ENCODE measurements at places on chromosomes 16 and 17. TPM values are rescaled to one million over a fixed set of nuclear protein-coding genes. Genes with fewer than 3 reads are reported as not detected.
A peak's percentile ranks its signal among the peaks of the same experiment; 100 is the strongest.

The DNAH17 gene
- total RNA-seq = not detected

The ANKRD40 gene
- 54.4 TPM for total RNA-seq

The PDILT gene
- total RNA-seq = not detected

The KRT14 gene
- total RNA-seq = not detected

The ABCC6 gene
- 2.1 TPM for total RNA-seq

The NDUFAF8 gene
- total RNA-seq = 53.7 TPM

The SPATA20 gene
- total RNA-seq = 68.7 TPM

- DNase-seq = no peak
These were observed 603 bp upstream of the TMEM95 start for GRCh38 chr17:7354262-7354843.

- DNase-seq = peak; percentile 33
These were observed 5.6 kb upstream of the CXCL16 start for GRCh38 chr17:4744999-4745969.

- DNase-seq = peak; percentile 55
These were observed 468 bp downstream of the IL4R start for GRCh38 chr16:27314161-27314723.

DNA sequence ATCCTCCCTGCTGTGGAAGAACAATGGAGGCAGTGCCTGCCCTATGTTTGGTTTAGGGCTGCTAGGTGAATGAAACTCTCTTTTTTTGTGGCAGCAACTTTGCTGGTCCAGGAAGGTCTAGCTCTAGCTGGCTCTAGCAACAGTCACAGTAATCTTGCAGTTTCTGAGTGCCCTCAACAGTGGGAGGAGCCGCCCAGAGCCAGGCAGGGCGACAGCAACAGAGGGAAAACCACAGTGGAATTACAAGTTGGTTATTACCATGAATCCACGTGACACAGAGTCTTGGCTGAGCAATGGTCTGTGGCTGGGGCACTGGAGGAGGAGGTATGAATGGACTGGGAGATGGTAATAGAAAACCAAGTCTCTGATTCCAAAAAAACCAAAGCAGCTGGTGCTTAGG is 10.3 kb downstream of the HSPB9 start:
- DNase-seq = peak; percentile 62

DNA sequence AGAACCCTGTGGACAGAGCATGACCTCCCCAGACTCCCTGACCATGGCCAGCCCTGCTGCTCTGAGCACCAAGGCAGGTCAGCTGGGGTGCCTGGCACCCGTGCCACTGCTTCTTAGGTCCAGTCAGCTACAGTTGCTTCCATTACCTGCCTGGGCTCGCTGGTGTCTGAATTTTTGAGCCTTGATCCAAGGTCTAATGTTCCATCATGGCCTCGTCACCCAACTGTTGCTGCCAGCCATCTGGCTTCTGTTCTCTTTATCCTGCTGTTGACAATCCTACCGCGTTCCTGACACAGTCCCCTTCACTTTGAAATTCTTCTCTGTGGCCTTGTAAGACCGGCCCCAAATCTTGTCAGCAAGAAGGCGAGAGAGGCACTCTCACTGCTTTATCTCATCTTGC is 16.7 kb downstream of the GLYR1 start:
- peak; percentile 46 for DNase-seq

GRCh38 chr17:2058586-2059546 is 4.0 kb downstream of the HIC1 start:
- peak; percentile 90 for DNase-seq

- no peak for DNase-seq
These were observed 25.9 kb downstream of the MYH3 start for GRCh38 chr17:10631048-10631700.

DNA sequence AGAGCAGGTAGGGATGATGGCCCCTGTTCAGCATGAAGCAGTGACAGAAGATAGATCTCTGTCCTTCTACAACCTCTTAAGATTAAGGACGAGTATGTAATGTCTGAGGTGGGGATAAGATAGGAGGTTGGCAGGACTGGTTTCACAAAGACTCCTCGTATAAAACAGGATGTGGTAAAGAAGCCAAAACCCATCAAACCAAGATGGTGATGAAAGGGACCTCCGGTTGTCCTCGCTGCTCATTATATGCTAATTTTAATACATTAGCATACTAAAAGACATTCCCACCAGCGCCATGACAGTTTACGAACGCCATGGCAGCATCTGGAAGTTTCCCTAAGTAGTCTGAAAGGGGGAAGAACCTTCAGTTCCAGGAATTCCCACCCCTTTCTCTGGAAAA is 27.3 kb downstream of the MIS12 start:
- no peak for DNase-seq

- DNase-seq = no peak
These were observed 1.8 kb upstream of the SLC4A1 start for GRCh38 chr17:44269535-44270240.

DNA sequence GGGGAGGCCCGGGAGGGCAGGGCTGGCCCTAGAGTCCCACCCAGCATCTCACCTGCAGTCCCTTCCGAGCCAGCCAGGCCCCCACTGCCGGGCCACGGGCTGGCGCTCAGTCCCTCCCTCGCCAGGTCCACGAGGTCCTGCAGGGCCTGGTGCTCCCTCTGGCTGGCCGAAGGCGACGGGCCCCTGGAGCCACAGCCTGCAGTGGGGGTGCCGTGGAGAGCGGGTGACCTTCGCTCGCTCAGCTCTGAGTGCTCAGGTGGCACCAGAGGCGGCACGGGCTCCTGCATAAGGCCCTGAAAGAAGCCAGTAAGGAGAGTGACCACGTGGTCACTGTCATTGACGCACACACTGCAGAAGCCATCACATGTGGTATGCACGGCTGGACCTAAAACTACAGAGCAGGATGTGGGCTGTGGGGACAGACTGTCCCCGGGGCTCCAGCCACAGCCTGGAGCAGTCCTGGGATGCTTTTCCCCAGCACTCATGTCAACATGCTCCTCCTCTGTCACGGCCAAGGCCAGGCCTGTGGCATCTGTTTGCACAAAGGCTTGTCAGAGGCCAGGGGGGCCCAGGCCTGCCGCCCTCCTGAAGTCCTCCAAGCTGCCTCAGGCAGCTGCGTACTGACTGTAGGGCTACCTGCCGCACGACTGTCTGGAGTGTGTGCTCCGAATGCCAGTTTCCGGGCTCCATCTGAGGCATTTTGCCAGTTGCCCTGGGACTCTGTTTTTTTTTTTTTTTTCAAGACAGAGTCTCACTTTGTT is 15.1 kb downstream of the SLX4 start:
- DNase-seq = no peak

DNA sequence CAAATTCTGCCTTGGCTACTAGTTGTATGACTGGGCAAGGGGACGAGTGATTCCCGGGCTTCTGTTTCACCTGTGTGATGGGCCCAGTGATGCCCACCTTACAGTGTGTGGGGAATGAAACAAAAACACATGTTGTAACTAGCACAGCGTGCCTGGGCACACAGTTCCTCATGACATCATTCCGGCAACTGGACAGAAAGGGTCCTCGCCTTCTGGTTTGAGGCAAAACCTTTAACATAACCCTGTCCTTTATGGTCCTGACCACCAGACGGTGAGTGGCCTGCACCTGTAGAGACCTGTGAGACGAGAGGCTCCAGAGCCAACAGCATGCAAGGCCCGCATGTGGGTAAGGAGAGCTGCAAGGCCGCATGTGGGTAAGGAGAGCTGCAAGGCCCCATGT is 7.7 kb upstream of the SLC38A8 start:
- no peak for DNase-seq

- DNase-seq = peak; percentile 64
These were observed 58.3 kb downstream of the RAI1 start for GRCh38 chr17:17739388-17740066.

- no peak for DNase-seq
These were observed 16.7 kb downstream of the ASGR2 start for GRCh38 chr17:7097940-7098339.

GRCh38 chr17:29177541-29177870 is 2.7 kb downstream of the MYO18A start:
- no peak for DNase-seq

- peak; percentile 60 for DNase-seq
These were observed 28.2 kb downstream of the NEUROD2 start for GRCh38 chr17:39579318-39580081.

- no peak for DNase-seq
These were observed 7.6 kb upstream of the MAP2K6 start for GRCh38 chr17:69406941-69407340.

DNA sequence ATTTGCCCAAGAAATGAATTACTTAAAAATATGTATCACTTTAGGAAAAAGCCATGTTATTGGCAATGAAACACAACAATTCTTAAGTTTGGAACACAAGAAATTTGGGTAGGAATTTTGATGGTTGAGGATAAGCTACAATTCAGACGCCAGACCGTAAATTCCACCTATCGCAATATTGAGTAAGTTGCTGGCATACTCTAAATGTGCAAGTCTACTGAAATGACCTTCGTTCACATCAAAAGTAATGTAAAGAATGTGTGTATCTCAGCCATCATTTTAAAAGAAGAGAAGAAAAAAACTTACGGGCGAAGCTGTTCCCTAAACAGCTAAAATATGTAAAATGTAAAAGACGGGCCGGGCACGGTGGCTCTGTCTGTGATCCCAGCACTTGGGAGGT is 33.4 kb downstream of the UBE2G1 start:
- no peak for DNase-seq

DNA sequence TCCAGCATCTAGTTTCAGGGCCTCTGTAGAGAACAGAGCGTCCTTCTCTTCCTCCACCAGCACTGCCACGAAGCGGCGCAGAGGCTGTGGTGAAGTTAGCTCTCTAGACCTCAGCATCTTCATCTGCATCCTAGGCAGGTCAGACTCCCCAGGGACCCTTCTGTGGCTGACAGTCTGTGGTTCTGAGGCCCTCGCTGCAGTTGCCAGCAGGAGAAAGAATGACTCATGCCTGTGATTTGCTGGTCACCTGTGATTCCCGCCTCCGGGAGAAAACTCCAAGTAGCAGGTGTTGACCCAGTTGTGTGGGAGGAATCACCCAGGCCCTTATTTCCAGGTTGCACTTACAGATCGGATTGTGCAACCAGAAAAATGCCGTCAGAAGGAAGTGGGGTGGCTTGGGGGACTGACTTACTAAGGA is 117.3 kb upstream of the CACNG5 start:
- no peak for DNase-seq

DNA sequence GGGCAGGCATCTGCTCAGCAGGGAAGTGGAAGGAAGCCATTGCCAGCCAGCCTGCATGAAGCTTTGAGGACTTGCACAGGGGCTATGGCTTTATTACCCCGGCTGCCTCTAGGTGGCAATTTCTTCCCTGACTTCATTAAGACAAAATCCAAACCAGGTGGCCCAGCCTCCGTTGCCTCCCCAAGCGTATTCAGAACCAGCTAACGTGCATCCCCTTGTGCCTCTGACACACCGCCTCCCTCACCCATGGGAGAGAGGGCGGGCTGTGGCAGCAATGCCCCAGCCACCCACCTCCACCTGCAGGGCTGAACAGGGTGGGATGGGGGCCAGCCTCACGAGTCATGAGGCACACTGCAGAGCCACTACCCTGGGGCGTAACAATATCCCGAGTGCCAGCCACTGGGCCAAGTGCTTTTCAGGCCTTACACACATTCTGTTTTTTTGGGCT is 6.8 kb downstream of the KIFC3 start:
- DNase-seq = no peak

- DNase-seq = no peak
These were observed 475.2 kb upstream of the WSB1 start for GRCh38 chr17:26818736-26819135.

Measured in left ventricle myocardium superior (tissue), 1 donor.